ENCODE measurements at places on chromosomes 1 and 21.

GRCh38 chr1:40421431-40422384, 28.6 kb upstream of the ZFP69B start:
- DNase-seq: peak; percentile 80

GRCh38 chr1:225817611-225818061, 7.7 kb downstream of the EPHX1 start:
- DNase-seq: peak; percentile 75

DNA sequence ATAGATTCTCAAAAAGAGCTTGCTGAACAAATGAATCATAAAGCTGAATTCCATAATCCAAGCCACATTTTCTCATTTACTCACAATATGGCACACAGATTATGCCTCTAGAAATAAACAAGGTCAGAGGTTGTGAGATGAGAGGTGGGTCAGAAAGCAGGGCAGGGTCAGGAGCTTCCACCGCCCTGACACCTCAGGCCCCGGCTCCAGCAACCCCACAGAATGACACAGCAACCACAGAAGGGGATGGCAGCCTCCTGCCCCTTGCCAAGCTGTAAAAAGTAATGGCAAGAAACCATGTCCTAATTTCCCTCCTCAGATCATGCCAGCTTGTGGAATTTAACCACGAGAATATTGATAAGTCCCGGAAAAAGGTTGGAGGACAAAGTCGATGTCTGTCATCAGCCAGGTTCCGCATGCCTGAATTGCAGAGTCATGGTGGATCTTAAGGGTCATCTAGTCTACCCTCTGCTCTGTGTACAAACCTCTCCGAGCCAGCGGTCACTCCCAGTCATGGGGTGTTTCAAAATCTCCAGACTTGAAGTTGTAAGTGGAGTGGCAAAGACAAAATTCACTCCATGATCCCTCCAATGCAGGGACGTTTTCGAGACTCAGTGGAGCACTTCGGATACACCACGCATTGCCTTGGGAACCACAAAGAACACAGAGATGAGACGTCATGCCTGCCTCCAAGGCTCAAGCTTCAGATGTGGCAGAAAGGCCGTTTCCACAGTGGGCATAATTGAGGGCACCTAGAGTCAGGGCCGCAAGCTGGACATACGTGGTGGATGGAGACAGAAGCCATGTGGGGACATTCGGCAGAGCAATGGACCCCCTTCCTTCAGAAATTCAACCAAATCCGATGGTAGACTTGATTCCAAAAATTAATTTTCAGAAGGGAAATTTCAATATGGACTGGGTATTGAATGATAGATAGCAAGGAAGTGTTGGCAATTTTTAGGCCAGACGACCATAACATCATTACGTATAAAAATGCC, 254.0 kb downstream of the TOMM20 start:
- DNase-seq: no peak

DNA sequence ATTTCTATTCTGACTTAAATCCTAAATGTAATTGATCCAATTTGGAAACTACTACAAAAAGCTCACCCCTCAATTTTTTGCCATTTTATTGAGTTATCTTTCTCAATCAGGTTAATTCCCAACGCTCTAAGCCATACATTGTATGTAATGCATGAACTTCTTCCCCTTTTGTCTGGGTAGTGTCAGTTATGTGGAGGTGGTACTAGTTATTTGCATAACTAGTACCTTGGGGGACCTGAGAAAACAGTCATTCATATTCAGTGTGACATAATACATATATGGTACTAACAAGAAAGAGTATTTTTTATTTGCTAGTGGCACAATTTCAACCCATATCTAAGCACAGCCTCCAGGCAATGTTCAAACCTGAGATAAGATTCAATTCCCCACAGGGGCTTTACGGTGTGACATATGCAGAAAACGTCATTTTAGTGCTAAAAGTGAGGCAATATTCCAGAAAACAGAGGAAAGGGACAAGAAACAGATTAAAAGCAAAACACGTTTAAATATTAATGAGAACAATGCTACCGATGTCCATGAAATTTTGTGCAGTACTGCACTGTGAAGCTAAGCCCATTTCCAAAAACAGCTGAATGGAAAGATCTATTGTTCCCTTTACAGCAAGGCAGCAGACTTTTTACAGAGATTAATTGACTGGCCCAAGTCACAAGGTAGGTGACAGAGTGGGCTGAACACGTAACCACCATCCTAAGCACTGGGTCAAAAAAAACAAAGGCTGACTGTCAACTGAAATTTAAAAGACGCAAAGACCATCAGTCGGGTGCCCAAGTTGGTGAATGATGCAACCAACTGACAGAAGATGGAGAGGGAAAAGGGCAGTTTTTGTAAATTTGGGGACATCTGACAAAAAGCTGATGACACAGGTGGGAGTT, 1.4 kb downstream of the HLCS start:
- DNase-seq: no peak

- DNase-seq: no peak
Measured at GRCh38 chr1:39508857-39509305, 17.4 kb downstream of the BMP8A start.

DNA sequence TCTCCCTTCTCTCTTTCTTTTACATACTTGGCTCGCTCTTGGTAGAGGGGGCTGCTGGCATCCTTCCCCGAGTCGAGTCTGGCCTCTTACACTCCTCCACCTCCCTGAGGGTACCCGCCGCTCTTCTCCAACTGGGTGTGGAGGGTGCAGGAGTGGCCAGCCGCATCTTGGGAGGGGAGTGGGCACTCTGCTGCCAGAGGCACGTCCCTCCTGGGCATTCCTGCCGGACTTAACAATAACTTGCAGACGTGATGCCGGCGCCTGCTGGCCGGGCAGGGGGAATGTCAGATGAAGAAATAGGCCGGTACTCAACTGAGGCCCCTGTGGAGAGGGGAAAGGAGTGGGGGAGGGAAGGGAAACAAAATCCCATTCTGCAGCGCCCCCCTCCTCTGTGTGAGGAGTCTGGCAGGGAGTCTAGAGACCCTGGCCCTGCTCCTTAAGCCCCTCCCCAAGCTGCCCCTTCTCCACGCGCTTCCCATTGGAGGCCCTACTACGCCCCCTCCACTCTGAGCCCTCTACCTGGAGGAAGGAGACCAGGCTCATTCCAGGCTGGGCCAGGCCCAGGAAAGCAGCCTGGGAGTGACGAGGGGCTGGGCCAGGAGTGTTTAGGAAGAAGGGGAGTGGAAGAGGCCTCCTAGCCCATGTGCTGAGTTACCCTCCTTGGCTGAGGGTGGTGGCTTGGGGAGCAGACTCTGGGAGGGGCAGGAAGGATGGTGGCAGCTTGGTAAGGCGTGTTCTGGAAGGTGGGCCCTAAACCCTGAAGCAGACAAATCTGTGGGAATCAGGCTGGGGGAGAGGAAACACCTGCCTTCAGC, 1.8 kb downstream of the ATP2B4 start:
- DNase-seq: no peak

DNA sequence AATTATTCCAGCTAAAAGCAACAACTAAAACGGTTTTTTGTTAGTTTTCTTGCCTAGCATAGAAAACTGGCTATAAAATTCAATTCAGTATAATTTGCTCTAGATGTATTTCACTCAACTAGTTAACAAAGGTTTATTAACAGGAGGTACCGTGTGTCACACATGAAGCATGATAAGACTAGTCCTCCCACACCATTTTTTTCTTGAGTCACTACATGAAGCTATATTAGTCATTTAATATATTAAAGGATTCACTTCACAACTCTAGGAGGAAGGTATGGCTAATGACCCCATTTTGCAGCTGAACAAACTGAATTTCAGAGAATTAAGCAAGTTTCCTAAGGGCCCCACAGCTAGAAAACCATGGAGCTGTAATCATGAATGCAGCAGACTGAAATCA, 307.8 kb upstream of the USP25 start:
- no peak for DNase-seq

Data from NCI-H1092 treated with DMSO at 0.1 percent for 48 hours (cell line).